SK-N-DZ (cell line): ENCODE measurements at places on chromosomes 2 and 18.

GRCh38 chr18:44821924-44822323 lies 141.2 kb downstream of the SETBP1 start:
- DNase-seq = no peak

DNA sequence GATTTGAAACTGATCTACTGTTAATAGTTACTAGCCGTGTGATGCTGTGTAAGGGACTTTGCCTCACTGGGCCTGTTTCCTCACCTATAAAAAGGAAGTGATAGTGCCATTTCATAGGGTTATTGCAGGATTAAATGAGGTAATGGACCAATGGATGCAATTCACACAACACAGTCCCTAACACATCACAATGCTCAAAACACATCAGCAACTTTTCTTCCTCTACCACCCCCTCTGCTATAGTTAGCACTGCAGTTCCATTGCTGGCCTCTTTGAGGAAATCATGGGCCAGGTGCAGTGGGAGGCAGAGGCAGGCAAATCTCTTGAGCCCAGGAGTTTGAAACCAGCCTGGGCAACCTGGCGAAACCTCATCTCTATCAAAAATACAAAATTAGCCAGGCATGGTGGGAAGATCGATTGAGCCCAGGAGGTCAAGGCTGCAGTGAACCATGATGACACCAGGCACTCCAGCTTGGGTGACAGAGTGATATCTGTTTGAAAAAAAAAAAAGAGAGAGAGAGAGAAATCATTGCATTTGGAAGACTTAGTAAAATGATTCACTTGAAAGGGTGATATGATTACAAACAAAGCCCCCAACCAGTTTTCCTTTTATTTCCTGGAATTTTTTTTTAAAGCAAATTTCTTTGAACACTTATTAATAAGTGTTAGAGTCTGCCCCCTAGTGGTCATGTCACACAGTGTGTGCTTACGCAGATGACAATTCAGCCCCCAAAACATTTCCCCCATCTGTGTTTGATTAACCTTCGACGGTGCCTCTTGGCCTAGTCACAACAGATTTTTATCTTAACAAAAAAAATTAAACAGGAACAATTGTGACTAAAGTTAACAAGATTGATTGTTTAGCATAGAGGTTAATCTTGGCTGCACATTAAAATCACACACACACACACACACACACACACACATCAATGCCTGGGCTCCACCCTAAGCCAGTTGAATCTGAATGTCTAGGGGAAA lies 88.6 kb upstream of the BCL11A start:
- peak; percentile 61 for DNase-seq

DNA sequence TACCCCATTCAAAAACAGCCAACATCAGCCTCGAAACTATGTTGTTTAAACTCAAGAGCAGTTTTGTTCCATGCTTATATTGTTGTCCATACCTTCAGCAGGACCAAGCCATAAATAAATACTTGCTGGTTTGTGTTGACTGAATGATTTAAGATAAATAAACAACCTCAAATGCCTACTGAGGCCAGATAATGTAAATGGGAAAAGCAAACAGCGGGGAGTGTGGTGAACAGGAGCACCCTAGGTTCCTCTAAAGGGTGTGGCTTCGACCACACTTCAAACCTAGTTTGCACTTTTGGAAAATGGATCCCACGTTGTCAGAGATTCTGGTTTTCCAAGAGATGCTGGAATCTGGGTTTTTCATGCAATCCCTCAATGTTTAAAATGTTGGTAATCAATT lies 1.7 kb upstream of the PMAIP1 start:
- no peak for DNase-seq

DNA sequence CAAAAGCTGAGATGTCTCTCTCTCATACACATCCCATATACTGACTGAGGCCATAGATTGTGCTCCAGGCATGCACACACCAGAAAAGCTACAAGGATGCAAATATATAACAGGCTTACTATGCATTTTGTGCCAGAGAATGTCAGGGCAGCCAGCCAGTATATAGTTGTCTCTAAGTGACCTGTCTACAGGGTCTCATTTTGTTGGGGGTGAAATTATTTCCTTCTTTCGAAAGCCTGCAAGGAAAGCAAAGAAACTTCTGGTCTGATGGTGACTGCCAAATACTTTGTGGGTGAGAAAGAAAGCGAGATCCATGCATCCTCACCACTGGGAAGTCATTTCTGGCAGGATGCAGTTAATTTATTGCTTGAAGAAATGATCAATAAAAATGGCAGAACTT lies 70.2 kb downstream of the CDCA7 start:
- DNase-seq = no peak

DNA sequence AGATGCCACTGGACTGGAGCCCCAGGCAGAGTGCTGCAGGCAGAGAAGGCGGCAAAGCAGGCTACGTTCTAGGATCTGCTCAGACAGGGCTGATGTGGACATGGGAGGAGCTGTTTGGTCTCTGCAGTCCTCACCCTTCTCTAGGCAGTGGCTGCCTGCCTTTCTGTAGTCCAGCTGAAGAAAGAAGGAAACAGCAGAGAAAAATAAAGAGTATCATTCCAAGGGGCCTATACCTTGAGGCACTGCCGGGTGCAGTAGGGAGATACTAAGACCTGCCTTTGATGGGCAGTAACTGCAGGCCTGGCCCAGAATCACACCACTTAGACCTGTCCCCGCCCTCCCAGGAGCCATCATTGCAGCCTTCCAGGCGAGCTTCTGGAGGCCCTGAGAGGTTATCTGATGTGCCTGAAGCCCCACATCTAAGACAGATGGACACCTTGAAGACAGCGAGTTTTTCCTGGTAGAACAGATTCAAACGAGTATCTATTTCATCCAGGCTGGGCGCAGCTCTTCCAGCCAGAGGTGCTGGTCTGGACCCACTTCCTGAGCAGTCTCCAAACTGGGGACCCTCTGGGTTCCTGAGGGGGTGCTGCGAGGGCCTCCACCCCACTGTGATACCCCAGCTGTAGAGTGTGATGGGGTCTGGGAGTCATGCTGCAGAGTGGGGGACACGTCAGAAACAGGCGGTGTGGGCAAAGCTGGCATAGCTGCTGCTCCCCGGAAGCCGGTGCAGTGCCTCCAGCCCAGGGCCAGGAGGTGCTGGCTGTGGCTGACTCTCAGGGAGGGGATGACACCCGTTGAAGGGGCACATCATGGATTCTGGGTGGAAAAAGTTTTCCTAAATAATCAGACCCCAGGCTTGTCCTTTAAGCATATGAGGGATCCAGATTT lies 87.3 kb upstream of the OTOS start:
- DNase-seq = no peak

- no peak for DNase-seq
Measured at GRCh38 chr2:88574445-88574844, 52.8 kb downstream of the EIF2AK3 start.

GRCh38 chr2:796141-796985 lies 119.2 kb upstream of the TMEM18 start:
- DNase-seq = no peak

GRCh38 chr2:10897956-10898355 lies 13.8 kb upstream of the KCNF1 start:
- DNase-seq = no peak

DNA sequence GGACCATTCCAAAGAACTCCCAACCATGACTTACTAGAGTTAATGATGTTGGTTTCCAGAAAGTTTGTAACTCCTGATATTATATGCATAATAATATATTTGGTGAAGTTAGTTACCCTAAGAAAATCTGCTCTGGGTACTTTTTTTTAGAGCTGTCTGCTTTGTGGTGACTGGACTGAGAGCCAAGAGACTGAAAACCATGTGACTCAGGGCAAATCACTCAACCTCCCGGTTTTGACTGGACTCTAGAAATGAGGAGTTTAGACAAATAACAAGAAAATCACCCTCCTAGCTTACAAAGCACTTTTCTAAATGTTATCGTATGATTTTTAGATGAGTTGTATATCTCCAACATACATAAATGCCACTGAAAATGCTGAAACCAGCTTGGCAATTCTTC lies 138.3 kb upstream of the RND3 start:
- no peak for DNase-seq

- peak; percentile 71 for DNase-seq
Measured at GRCh38 chr18:54679318-54680149, 88.5 kb downstream of the DYNAP start.

GRCh38 chr2:199309973-199310372 lies 147.8 kb downstream of the SATB2 start:
- DNase-seq = peak; percentile 98

DNA sequence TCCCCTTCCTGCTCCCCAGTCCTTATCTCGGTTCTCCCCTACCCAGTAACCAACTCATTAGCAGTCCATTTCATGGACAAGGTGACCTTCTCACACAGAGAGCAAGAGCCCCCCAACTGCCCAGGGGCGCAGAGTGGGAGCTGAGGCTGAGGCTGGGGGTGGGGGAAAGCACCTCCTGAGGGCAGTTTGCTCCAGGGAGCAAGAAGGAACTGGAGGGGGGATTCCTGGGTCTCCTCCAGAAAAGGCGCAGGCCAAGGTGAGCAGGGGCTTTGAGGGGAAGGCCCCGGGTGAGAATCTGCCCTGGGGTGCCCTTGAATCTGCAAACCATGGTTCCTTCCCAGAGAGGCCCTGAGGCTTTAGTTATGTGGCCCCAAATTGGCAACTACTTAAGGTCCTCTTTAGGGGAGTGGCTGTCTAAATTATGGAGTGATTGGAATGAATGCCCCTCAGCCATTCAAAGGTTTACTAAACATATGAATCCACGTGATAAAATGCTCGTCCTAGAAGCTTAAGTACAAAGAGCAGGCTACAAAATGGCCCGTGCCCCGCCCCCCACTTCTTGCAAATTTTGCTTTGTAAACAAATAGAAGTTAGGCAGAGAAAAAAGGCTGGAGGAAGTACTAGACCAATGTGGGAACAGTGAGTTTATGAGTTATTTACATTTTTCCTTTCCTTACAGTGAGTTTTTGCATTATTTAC lies 123.5 kb upstream of the HS6ST1 start:
- no peak for DNase-seq

DNA sequence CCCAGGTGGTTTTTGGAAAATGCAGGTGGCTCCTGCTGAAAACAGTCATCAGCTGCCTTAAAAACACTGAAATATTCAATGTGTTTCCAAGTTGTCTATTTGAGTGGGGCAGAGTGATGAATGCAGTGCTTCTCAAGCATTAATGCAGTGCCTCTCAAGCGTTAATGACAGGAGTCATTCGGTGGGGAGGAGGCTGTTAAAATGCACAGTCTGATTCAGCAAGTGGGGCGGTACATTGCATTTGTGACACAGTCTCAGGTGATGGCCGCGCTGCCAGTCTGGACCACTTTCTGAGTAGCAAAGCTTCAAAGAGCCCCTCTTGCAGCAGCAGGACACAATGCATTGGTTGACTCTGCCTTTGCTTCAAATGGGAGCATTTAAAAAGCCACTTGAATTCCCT lies 231.4 kb upstream of the RGPD4 start:
- no peak for DNase-seq

GRCh38 chr2:207405150-207405549 lies 124.6 kb upstream of the CREB1 start:
- no peak for DNase-seq

DNA sequence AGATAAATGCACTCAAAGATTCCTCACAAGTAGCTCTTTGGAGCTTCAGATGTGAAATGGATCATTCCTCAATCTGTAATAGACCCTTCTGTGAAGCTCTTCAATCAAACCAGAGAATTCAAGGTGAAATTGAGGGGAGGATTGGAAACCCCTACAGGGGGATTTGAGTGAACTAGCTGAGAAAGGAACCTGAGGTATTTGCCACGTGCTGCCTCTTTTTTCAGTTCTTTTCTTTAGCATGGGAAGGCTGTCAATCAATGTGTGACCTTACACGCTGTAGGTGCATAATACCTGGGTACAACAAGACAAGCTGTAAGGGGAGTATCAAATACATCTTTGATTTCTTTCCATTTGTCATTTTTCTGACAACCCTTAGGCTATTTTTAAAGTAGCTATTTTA lies 46.5 kb upstream of the ZEB2 start:
- DNase-seq = no peak

DNA sequence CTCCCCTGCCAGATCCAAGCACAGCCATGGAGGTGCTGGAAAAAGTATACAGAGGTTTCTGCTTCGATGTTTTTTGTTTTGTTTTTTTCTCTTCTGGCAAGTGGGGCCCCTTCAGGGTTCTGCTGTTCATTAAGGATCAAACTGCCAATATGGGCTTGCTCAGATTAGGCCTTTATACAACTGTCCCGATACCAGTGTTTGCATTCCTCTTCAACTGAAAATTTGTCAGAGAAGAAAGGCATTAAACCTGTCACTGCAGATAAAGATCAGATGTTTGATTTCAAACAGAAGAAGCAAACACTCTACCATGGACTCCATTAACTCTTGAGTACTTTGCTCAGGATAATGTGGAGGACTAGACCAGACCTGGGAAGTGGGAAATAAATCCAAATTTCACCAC lies 396.0 kb upstream of the SMIM21 start:
- peak; percentile 94 for DNase-seq

GRCh38 chr2:239716009-239716408 lies 309.1 kb downstream of the NDUFA10 start:
- no peak for DNase-seq

DNA sequence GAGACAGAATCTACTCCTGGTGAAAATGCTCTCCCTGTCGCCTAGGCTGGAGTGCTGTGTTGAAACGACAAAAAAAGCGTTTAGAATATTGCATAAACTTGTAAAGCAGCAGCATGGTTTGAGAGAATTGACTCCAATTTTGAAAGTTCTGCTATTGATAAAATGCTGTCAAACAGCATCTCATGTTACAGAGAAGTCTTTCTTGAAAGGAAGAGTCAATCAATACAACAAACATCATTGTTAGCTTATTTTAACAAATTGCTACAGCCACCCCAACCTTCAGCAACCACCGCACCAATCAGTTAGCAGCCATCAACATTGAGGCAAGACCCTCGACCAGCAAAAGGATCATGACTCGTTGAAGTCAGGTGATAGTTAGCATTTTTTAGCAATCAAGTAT lies 6.9 kb downstream of the C2orf76 start:
- DNase-seq = no peak

GRCh38 chr2:181407171-181407570 lies 50.0 kb upstream of the ITGA4 start:
- no peak for DNase-seq

DNA sequence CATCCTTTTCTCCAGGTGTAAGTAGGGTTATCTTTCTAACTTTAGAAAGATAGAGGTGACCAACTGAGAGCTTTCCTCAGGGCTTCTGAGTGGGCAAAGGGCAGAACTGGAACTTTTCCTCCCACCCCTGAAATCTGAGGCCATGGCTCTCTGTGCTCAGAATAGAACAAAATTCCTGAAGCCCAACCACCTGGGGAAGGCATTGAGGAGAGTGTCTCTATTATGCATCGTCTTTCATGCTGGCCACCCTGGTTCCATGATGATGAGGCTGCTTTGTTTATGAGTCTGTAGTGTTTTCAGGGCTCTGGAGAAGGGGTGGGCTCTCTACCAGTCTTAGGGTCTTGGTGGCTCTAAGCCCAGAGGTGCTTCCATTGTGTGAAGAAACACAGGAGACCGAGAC lies 30.7 kb upstream of the IL1R1 start:
- no peak for DNase-seq

DNA sequence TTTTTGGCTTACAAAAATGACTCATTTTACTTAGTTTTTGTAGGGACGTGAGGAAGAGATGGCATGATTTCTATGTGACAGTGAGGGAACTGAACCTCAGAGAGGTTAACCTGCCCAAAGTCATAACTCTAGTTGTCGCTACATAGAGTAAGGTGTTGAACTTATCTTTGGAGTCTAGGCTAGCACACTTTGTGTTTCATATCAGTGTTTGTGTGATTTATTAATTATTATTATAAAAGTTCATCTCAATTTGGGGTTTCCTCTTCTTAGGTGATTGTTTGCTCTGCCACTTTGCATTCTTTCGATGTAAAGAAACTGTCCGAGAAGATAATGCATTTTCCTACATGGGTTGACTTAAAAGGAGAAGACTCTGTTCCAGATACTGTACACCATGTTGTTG lies 28.3 kb downstream of the DDX1 start:
- peak; percentile 91 for DNase-seq

GRCh38 chr2:48180557-48180956 lies 274.3 kb upstream of the FBXO11 start:
- no peak for DNase-seq
